ENCODE measurements at places on chromosomes 2 and 18. TPM values are rescaled to one million over a fixed set of nuclear protein-coding genes. Genes with fewer than 3 reads are reported as not detected.

- no peak for DNase-seq
Observed at GRCh38 chr18:42412896-42413295, 457.9 kb downstream of the PIK3C3 start.

- no peak for DNase-seq
Observed at GRCh38 chr2:84873350-84873749, 7.5 kb downstream of the TRABD2A start.

The SP140 gene
- 1.3 TPM for total RNA-seq

DNA sequence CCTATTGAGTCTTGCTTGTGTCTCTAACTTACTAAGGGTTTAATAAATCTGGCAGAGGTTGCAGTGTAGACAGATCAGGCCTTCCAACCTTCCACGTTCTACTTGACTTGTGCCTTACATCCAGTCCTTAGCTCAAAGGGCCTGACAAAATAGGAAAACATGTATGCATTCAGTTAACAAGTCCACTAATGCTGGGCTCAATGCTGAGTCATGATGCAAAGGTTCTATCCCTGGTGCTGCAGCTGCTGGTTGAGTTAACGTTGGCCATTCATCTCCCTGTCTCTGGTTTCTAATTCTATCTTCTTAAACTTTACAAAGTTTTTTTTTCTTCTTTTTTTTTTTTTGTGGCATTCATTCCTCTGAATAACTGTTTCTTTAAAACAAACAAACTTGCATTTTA is 46.3 kb upstream of the ITGB6 start:
- DNase-seq: no peak

- DNase-seq: no peak
Observed at GRCh38 chr2:11364565-11364887, 20.1 kb upstream of the ROCK2 start.

GRCh38 chr2:104584393-104584792 is 269.5 kb upstream of the POU3F3 start:
- DNase-seq: no peak

DNA sequence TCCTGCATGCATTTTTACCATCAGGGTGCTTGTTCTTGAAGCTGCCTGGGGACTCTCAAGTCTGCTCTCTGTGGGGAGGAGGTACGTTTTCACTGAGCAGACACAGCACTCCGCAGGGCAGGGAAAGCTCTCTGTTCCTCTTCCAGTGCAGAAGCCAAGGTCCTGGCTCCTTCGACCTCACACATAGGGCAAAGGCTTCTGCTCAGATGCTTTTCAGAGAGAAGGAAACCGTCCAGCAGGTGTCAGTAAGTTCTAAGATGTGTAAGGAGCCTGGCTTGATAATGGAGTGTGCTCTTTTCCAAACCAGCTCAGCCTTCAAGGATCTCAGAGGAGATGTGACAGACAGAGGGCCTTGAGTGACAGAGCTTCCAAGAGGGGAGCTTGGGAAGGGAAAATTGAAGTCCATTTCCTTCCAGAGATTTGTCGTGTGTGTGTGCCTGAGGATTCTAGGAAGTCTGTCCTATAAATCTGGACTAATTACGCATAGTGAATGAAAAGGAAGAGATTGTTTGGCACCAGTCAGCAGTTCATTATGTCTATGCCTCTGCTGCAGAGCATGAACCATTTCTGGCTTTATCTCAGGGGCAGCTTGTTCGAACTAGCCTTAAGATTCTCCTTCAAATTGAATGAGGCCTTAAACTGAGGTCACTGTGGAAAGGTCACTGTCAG is 67.3 kb upstream of the UPP2 start:
- no peak for DNase-seq

DNA sequence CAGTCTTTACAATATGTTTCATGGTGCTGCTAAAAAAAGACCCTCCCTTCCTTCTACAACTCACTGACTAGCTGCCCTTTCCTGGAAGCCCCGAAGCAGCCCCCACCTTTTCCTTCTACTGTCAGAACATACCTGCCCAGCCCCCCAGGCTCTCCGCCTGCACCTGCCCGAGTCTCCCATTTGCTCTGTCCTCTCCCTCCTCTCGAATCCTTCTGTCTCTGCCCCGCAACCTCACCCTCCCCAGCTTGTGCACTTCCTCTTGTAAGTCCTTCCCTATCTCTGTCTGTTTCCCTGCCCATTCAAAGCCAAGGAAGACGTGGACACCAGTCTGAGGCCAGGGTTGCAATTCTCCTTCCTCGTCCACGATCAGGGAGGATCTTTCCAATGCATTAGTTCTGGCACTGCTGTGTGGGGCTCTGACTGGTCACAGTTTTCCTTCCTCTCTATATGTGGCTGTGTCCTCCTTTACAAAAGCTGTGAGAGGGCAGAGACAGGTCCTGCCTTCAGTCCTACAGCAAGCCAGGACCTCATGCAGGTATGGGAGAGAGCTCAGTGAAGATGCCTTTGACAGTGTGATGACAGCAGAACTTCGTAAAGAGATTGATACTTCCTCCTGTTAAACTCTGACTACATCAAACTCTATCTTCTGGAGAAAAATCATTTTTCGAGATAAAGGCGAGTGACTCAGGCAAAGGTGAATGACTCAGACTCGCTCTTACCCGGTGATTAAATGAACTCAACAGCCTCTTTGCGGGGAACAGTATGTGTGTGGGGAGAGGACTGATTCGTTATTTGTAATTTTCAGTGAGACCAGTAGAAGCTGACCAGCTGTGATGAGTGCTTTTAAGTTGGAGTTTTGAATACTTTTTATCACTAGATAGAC is 14.2 kb downstream of the TNFRSF11A start:
- no peak for DNase-seq

The ASB18 gene
- under 0.01 TPM for total RNA-seq

GRCh38 chr2:188676010-188676400 is 298.2 kb upstream of the COL3A1 start:
- no peak for DNase-seq

DNA sequence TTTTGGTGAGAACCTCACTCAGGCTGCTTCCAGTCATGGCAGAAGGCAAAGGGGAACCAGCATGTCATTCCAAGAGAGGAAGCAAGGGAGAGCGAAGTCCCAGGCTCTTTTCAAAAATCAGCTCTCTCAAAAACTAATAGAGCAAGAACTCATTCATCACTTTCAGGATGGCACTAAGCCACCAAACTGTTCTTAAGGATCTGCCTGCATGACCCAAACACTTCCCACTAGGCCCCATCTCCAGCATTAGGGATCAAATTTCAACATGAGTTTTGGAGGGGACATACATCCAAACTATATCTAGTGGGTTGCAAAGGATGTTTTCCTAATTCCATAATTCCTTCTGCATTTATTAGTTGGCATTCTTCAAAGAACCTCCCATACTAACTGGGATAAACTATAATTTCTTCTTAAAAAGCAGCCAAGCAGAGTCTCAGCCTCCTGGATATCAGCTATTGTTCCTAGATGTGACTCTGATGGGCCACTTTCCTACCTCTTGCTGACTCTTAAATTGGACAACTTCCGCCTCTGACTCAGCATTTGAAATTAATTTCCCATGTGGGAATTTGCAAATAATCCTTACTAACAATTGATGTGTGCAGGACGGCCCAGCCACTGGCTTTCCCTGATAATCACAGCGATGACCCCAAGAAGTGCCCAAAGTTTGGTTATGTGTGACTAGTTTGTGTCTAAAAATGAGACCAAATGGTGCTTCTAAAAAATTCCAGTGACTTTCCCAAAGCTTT is 5.5 kb upstream of the REV1 start:
- DNase-seq: no peak

DNA sequence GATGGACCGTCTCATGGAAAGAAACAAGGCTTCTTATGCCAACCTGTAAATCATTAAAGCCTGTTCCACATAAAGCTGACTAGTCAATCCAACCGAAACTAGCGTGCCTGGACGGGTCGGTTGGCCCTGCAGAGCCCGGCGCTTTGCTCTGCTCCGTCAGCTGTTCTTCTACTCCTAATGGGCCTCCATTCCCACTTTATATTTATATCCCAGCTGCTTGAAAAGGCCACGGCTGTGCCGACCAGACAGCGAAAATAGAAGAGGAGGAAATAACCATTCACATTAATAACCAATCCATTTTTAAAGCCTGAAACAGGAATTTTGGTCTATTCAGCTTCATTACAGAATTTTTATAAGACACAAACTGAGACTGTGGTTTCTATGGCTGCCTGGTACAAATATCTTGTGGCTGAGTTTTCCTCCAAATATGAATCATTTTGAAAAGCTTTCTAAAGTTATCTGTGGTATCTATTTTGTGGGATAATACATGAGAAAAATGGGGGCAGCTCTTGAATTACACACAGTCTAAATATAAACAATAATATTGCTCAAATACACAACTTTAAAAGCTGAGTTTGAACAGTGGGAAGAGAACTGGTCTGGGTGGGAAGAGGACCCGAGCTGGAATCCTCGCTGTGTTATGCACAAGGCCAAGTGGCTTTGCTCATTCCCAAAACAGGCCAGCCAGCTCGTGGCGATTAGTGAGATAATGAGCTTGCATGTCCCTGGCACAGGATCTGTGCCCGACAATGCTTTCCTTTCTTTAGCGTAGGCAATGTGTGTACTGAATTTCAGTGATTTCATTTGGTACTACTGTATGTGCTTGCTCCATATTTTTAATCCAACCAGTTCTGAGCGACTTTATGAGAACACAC is 10.5 kb upstream of the FAM124B start:
- DNase-seq: no peak

DNA sequence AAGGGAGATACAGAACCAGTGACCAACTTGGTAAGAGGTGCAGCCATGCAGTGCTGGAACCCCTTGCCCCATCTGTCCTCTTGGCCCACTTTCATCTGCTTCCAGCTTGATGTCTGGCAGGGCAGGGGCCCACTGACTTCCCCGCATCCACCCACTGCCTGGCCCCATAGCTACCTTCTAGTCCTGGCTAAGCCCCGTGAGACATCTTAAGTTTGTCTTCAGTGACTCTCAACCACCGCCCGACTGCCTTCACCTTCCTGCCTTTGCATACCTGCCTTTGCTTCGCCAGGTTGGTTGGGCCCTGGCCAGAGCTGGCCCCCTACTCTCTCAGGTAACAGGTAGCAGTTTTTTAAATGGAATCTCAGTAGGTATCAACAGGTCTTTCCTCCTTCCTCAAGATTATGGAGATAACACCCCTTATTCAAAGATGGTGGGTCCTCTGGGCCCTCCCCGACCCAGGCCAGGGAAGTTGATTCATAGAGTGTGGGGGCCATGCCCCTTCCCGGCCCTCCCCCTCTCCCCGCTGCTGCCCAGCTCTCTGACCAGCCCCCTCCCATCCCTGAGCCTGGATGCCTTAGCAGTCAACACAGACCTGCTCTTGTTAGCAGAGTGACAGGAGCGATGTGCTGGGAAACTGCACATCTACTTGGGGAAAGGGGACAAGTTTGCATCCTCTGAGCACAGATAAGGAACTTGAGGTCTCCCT is 2.8 kb downstream of the ARID5A start:
- DNase-seq: no peak

DNA sequence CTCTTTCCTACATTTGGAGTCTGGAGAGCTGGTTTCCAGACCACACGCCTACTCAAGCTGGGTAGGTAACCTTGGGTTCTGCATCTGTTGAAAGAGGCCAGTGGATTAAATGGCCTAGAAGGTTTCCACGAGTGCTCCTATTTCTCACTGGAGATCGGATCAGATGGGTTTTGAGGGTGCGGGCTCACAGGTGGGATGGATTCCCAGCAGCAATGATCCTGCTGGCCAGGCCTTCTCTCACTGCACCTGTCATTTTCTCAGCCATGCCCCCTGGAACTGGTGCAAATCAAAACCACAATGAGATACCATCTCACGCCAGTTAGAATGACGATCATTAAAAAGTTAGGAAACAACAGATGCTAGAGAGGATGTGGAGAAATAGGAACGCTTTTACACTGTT is 747.5 kb upstream of the RAB6C start:
- no peak for DNase-seq

The GPR39 gene
- under 0.01 TPM for total RNA-seq

GRCh38 chr2:215888680-215889079 is 124.7 kb downstream of the MREG start:
- DNase-seq: no peak

DNA sequence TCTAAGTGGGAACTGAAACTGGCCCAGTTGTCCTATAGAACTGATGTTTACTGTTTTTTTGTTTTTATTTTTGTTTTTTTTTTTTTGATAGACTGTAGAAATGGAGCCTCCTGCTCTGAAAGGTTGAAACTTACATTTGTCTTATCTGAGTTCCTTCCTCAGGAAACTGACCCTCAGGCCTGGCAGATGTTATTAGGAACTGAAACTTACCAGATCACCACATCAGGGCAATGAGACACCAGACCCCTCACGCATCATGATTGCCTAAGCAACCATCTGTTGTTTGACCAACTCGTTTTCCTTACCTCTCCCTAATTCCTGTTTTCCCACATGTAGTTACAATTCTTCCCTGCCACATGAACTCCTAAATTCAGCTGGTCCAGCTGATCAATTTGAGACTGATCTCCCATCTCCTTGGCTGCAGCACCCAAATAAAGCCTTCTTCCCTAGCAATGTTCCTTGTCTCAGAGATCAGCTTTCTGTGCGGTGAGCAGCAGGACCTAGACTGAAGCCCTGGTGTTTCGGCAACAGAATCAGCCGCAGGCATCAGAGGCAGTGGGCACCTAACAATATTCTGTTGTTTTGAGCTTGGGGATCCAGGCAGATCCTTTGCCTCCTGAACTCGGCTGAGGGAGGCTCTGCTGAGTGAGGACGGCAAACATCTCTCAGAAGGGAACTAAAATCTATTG is 96.8 kb downstream of the MSH2 start:
- DNase-seq: no peak

The D2HGDH gene
- total RNA-seq: 29.1 TPM

- DNase-seq: no peak
Observed at GRCh38 chr2:37244017-37244416, 12.6 kb downstream of the NDUFAF7 start.

GRCh38 chr2:8125741-8126711 is 555.8 kb upstream of the ID2 start:
- no peak for DNase-seq

GRCh38 chr2:102059151-102059550 is 67.4 kb downstream of the IL1R2 start:
- DNase-seq: no peak

The ANKRD12 gene
- 19.7 TPM for total RNA-seq

DNA sequence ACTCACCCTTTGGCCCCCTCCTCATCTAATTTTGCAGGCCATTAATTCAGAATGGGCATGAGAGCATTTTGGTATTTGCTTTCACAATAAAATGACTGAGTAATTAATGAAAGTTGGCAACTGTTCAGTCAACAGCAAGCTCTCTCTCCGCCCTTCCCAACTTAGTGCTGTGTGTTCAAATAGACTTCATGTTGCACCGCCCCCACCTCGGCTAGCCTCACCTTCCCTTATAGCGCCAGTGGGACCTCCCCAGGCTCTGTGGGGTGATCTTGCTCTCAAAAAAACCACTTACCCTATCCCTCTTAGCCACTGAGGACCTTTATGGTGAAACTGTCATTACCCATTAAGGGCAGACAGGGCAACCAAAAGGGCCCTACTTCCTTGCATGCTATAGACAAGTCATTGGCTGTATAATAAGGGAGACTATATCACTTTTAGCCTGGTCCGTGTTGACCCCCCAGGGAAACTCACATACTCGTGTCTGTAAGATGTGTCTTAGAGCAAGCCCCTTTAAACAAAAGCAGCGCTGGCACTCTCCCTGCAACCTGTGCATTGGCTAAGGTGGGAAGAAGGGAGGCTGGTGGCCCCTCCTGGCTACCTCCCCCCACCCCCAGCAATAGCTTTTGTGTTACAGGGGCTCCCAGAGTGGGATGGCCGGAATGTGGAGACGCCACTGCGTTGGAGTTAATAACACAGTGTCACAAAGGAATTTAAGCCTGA is 15.2 kb downstream of the EN1 start:
- DNase-seq: no peak

GRCh38 chr2:69805887-69806286 is 23.6 kb upstream of the GMCL1 start:
- DNase-seq: no peak

Measured in hematopoietic multipotent progenitor cell (in vitro differentiated cells).